WTC11 (cell line): ENCODE measurements at places on chromosomes 5 and 9.

GRCh38 chr9:4690144-4690543 lies 10.8 kb downstream of the CDC37L1 start:
- DNase-seq: no peak

- DNase-seq: no peak
Measured at GRCh38 chr5:144139586-144139985, 30.9 kb downstream of the YIPF5 start.

DNA sequence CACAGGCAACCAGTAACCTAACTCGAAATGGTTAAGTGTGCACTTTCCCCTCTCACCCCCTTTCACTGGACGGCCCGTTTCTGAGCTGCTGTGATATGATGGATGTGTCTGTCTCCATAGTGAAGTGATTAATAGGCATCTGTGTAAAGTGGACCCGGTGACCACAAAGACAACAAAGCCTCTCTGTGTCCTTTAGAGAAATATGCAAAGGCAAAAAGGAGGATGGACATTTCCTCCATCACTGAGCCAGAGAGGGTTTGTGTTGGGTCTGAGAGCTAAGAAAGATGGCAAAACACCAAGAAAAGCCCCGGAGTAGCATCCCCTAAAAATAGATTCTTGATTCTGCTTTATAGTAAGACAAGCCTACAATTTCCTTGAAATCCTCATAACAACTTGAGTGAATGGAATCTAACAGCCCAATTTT lies 120.6 kb downstream of the SEMA6A start:
- no peak for DNase-seq

DNA sequence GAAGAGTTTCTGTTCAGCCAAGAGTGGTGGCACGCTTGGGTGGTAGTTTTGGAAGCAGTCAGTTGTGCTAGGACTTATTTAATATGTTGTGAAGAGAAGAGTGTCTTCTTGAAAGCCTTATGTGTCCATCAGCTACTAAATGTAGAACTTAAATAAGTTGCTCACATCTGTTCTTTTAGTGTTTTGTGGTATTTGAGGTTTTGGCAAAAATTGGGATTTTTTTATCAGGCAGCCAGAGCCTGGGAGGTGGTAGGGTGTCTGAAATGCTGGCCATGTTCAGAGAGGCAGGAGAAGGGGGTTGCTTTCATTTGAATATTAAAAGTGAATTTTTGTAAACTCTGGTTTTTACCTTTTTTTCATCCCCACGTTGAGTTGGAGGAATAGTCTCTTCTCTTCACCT lies 24.2 kb upstream of the ZBTB34 start:
- DNase-seq: no peak

GRCh38 chr5:91307048-91307447 lies 76.1 kb downstream of the ARRDC3 start:
- no peak for DNase-seq

- DNase-seq: no peak
Measured at GRCh38 chr9:135857843-135858242, 49.5 kb downstream of the CAMSAP1 start.

GRCh38 chr5:31692561-31693221 lies 53.8 kb downstream of the PDZD2 start:
- no peak for DNase-seq

- peak; percentile 82 for DNase-seq
Measured at GRCh38 chr5:134114886-134115805, 665 bp downstream of the TCF7 start.

DNA sequence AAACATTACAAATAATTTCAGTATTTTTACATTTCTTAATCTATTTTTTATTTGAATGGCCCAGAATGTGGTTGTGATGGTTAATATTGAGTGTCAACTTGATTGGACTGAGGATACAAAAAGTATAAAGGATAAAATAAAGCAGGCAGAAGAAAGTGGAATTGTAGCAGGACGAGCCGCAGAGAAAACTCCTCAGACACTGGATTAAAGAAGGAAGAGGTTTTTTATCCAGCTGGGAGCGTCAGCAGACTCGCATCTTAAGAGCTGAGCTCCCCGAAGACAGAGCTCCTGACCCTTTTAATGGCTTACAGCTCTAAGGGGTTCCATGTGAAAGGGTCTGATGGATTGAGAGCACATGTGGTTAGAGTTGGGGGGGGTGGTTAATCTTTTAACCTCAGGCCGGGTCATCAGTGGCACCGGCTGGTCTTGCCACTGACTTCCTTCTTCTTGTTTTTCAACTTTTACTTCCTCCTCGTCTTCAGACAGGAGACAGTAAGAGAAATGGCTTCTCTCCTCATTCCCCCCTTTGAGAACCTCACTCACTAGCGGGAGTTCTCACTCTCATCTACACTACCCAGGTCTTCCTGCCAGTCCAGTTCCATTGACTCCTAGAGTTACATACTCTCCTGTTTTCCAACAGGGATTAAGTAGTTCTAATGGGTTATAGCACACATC lies 80.0 kb downstream of the TMEM161B start:
- no peak for DNase-seq

DNA sequence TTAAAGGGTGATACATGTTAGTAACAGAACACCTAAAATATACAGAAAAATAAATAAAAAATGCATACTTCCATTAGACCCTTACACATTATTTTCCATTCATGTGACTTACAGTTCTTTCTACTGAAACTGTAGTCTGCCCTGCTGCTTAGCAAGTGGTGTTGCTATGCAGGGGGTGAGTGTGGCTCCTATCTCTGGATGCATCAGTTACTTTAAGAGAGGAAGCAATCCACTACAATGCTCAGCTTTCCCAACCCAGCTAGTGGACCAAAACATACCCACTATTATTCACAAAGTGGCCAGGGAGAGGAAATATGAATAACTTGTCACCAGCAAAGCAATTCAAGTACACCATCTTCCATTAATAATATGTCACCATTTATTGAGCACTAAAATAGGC lies 121.8 kb downstream of the DOCK2 start:
- no peak for DNase-seq

DNA sequence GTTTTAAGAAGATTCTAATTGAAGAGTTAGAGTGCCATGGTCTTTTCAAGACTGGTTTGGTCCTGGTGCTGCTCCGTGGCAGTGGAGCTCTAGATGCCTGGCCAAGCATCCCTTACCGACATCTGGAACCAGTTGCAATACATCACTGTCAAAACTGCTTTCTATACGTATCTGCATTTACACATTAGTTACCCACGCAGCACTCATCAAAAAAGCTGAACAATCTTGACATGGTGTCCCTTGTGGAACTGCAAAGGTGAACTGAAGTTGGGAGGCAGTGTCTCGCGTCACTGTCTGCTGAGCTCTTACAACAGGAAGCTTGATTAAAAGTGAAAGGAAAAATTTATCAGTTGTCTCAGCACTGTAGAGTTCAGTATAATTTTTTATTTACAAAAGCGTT lies 82.6 kb downstream of the PBX3 start:
- no peak for DNase-seq

GRCh38 chr5:143931986-143932385 lies 120.0 kb downstream of the HMHB1 start:
- no peak for DNase-seq

DNA sequence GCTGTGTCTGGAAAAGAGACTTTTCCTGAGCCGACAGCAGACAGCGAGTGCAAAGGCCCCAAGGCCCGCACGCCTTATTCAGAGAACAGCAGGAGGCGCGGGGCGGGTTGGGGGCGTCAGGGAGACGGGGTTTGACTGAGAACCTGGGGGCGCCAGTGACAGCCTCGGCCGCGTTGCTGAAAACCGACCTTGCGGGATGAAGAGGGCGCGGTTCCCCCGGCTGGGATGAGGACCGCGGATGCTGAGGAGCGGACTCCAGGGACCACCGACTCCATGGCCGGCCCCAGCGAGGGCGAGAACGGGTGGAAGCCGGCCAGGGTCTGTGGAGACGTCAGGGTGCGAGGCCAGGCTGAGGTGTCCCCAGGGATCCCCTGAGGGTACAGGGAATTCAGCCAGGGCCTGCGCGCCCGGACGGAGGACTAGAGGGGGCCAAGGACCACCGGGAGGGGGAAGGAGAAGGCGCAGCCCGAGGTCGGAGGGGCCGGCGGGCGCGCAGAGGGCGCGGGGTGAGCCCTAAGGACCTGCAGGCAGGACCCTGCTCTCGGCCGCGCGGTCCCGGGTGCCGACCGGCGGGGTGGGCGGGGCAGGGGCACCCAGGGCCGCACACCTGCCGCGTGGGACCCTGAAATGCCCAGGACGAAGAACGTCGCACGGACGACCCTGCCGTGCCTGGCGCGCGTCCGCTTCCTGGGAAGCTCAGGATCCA lies 837 bp upstream of the AHRR start:
- DNase-seq: peak; percentile 52

DNA sequence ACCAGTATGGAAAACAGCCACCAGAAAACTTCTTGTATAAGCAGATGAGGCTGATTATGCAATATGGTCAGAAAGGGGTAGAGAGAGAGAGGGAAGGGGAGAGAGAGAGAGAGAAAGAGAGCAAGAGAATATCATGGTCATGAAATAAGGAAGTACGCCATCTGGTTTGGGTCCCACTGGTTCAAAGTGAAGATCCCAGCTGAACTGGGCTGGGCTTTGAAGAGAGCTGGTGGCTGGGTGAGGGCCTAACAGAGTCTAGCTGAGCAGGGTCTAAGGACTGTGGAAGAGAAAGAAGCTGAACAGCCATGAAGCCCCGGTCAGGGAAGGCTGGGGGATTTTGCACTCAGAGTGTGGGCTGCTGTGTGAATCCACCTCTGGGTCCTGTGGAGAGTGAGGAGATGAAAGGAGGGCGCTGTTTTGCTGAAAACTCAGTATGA lies 14.6 kb downstream of the TRIM14 start:
- DNase-seq: no peak

DNA sequence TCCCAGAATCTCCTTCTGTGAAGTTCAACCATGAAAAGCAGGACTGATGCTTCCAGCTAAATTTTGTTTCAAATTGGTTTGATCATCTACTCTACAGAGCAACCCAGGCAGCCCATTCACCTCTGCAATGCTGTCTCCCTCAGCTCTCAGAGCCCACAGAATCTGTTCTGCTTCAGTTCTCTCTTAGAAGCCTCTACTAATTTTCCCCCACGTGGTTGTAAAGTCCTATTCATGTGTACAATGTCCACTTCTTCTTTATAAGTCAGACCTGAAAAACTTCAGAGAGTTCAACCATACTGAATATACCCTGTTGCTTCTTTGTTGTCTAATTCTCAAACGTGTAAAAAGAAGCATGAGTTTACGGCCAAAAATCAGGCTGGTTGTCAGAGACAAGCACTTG lies 21.3 kb upstream of the FAM13B start:
- DNase-seq: no peak

DNA sequence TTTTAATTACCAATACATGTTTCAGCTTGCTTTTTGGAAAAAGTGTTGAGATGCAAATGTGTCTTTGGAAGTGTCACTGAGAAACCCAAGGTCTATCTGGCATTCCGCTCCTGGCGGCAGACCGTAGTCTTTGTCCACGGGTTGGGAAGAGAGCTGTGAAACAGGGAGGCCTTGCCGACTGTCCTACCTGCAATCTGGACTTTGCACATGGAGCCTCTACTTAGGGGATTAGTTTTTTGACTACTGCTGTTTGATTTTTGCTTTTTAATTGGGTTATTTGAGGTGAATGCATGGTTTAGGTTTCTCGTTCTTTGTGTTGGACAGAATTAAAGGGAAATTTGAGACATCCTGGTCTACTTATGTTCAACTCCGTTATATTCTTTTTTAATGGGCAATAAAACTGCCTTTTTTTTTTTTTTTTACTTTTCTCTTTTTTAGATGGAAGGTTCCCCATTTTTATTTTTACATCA lies 25.7 kb downstream of the TRIO start:
- no peak for DNase-seq

GRCh38 chr9:115615821-115616665 lies 498.1 kb upstream of the TNC start:
- no peak for DNase-seq

- no peak for DNase-seq
Measured at GRCh38 chr9:125496313-125496834, 210.6 kb downstream of the MAPKAP1 start.

GRCh38 chr9:132590318-132591182 lies 8.1 kb downstream of the BARHL1 start:
- no peak for DNase-seq

DNA sequence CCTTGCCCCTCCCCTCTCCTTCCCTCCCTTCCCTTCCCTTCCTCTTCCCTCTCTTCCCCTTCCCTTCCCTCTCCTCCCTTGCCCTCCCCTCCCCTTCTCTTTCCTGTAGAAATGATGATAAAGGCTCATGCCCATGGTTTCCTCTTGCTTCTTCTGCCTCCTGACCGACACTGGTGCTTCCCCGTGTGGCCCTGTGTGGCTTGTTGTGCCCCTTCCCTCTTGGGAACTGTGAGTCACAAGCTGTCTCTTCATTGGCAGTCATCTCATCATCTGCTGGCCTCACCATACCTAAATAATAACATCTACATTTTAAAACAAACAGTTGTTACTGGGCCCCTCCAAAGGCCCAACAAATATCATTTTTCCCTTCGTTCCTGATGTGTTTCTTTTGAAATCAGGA lies 11.7 kb upstream of the CARNMT1 start:
- DNase-seq: no peak

GRCh38 chr9:90097237-90097636 lies 492.4 kb downstream of the GADD45G start:
- DNase-seq: no peak

GRCh38 chr5:93163010-93163663 lies 417.9 kb downstream of the NR2F1-AS1 start:
- no peak for DNase-seq

GRCh38 chr5:152164860-152165259 lies 240.2 kb upstream of the GLRA1 start:
- no peak for DNase-seq

DNA sequence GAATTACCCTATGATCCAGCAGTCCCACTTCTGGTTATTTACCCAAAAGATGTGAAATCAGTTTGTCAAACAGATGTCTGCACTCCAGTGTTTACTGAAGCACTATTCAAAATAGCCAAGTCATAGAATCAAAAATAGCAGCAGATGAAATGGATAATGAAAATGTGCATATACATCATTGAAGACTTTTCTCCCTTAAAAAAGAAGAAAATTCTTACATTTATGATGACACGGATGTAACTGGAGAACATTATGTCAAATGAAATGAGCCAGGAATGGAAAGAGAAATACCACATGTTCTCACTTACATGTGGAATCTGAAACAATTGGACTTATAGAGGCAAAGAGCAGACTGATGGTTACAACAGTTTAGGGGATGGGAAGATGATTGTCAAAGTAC lies 21.5 kb upstream of the PLEKHG4B start:
- DNase-seq: no peak

GRCh38 chr5:5705010-5705409 lies 282.5 kb downstream of the ICE1 start:
- DNase-seq: no peak

- DNase-seq: no peak
Measured at GRCh38 chr5:117859176-117859575, 1129.2 kb downstream of the DTWD2 start.

- DNase-seq: no peak
Measured at GRCh38 chr9:33439731-33440130, 7.7 kb downstream of the AQP3 start.

GRCh38 chr9:78146241-78146640 lies 89.6 kb upstream of the CEP78 start:
- DNase-seq: no peak

GRCh38 chr9:35828716-35829083 lies at the start of gene FAM221B:
FAM221B (minus strand) TSS chr9:35828732; CDS start chr9:35826161, 2,571 bp downstream.
- DNase-seq: peak; percentile 81

GRCh38 chr9:120918931-120919842 lies 7.4 kb downstream of the TRAF1 start:
- no peak for DNase-seq

- no peak for DNase-seq
Measured at GRCh38 chr9:124291801-124292396, 34.1 kb downstream of the NEK6 start.
